ENCODE measurements at places on chromosomes 16 and 17.

DNA sequence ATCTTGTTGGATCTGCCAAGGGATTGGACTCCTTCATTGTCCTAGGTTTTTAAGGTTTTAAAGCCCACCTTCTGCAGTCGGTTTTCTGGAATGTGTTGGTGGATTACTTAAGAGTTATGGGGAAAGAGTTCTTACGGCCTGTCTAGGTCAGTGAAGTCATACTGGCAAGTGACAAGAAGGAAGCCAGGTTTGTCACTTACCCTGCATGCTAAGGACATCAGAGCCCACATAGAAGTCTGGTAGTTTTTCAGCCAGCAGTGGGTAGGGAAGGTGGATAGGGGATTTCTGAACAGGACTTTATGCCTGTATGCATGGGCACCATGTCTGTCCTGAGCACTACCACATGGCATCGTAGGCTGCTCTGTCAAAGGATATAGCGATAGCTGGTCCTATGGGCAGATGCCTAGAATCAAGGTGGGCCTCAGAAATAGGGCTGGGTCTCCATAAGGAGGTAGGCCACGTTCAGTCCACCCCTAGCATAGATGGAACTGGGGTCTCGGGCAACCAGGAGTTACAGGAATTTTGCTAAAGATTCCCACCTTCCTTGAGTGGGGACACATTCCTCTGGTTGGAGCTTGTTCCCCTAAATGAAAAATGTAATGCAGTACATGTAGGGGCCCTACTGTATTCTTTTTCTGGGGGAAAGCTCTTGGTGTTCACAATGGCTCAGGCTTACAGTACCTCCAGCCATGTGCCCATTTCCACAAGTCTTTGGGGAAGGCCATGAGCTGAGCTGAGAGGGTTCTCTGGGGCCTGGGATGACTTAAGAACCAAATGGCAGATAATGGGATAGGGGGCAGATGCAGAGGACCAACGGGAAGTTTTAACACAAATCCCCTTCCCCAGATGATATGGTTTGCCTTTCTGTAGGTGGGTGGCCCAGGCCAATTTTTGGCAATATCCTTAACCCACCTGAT lies 27.5 kb downstream of the TRPV2 start:
- DNase-seq, result no peak

DNA sequence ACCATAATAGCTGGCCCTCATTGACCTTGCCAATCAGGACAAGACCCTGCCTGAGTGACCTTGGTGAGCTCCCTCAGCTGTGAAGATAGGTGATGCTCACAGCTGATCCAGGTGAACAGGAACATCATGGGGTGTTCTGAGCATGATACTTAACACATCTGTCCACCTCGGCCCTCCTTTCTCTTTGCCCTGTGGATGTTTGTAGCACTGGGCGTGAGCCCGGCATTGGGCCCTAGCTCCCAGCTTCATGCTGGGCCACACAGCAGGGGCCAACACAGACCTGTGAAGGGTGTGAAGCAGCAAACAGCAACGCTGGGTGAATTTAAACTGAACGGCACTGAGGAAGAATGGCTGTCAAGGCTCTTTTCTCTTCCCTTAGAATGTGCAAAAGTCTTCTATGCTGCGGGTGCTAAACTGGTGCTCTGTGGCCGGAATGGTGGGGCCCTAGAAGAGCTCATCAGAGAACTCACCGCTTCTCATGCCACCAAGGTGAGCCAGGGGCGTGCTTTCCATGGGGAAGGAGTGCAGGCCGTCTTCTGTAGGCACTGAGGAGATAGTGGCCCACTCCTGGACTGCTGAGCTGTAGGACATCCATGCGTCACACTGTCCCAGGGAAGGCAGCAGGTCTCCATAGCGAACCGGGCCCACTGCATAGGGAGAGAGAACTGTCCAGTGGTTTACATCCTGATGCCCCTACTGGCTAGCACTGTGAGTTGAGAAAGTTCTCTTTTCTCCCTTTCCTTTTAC lies 35.9 kb downstream of the TMEM11 start:
- no peak for DNase-seq

- DNase-seq, result no peak
Measured at GRCh38 chr17:32772453-32773025, 104.4 kb downstream of the MYO1D start.

DNA sequence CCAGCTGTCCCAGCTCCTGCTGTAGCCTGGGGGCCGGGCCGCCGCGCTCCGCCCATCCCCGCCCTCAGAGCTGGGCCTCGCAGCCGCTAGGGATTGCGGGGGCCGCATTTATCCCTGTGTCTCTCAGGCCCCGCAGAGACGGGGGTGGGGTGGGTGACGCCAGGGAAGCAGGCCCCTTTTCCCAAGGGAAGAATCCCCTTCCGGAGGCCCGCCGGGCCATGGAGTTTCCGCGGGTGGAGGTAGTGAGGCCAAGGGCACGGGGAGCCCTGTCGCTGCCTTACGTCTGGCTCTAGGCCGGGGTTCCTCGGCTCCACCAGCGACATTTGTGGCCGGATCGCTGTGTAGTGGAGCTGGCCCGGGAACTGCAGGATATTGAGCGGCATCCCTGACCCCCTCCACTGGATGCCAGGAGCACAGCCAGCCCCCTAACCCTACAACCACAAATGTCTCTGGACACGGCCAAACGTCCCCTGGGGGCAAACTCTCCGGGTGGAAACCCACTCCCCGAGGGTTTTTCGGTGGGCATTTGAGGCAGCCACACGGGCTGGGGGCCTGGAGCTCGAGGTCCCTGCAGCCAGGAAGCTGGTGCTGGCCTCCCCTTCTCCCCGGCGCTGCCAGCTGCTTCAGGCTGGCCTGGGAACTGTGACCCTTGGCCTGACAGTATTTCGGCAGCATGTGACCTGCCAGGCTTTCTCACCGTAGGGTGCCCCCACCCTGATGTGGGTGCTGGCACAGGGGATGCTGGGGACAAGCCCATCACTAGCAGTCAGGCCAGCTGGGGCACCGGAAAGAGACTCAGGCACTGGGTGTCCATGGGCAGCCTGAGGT lies 12.0 kb upstream of the CD300A start:
- no peak for DNase-seq

DNA sequence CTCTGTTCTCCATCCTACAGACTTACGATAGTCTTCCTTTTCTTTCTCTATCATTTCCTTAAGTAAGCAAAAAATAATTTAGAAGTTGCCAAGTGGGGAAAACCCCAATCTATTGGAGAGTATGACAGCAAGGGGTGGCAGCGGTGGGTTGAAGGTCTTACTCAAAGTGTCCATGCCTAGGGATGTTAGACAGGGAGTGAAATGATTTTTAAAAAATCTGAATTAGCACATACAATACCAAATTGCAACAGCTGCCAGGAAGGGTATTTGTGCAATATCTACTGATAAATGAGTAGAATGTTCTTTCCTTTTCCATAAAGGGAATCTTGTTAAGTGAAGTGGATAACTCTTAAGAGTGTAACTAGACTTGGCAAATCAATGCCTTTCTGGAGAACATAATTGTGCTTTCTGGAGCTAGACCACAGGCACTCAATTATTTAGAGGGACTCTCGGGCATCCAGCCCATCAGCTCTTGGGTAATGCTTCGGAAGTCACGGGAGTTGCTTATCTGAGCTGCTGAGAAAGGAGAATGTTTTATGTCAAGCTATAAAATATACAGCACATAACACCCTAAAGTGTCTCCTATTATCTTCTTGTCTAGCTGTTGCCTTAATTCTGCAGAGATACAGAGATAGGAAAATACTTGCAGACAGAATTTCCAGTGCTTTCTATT lies 151.5 kb downstream of the KCNJ2 start:
- DNase-seq, result no peak

GRCh38 chr17:36942631-36943125 lies 5.4 kb downstream of the LHX1 start:
- peak; percentile 2 for DNase-seq

GRCh38 chr17:66734186-66734943 lies 100.6 kb upstream of the CACNG5 start:
- no peak for DNase-seq

GRCh38 chr16:50025537-50025931 lies 509 bp downstream of the CNEP1R1 start:
- DNase-seq, result peak; percentile 20

DNA sequence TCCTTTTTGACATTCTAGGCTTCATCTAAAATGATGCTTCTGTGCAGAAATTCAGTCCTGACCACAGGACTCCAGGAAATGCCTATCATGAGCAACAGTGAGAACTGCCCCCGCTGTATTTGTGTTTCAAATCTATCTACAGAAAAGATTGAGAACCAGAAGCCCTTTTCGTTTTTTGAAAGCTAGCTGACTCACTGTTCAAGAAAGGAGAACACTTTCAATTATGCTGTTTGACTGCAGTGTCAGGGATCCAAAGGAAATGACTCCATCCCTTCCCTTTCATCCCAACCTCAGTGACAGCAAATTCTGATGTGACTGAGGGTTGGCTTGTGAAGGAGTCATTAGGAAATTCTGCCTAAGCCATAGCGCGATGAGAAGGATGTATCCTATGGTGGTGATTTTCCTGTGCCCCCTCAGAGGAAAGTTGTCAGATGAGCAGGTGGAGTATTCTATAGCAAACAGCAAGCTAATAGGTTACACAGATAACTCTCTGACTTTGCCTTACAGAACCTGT lies 622.3 kb downstream of the TMEM114 start:
- DNase-seq, result no peak

Measured in AG08395 (cell line).